ENCODE measurements at places on chromosomes 2 and 18. TPM values are rescaled to one million over a fixed set of nuclear protein-coding genes. Genes with fewer than 3 reads are reported as not detected.

- peaks cover 79% of the 10 kb centered on the region for H3K4me1 ChIP-seq
- H3K27me3 ChIP-seq: peaks cover 73% of the 10 kb centered on the region
Measured at GRCh38 chr2:63055226-63056106, 4.8 kb downstream of the OTX1 start.

DNA sequence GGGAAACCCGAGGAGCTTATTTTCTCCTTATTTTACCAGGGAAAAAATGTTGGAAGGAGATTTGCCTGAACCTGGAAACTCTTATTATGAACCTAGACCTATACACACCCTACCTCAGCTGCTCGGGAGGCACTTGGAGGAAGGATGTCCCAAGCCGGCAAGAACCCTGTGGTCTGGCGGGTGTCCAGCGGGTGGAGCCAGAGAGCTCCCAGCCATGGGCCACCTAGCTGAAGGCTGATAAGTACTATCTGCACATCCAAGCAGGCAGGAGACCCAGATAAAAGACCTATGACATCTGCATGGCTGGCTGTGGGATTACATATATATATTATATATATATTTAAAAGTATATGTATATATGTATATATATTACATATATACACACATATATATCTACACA is 1.1 kb upstream of the SLC14A1 start:
- H3K4me3 ChIP-seq: no peak overlapping the region
- peaks cover 11% of the 10 kb centered on the region for H3K27me3 ChIP-seq
- H3K4me1 ChIP-seq: peaks cover 2% of the 10 kb centered on the region
- H3K27ac ChIP-seq: no peak overlapping the region

GAL3ST2 gene
- not detected for polyA plus RNA-seq

GRCh38 chr2:183359867-183360266 is 235.6 kb downstream of the NUP35 start:
- H3K27me3 ChIP-seq: no peaks in the 10 kb centered on the region
- no peak overlapping the region for H3K27ac ChIP-seq
- no peaks in the 10 kb centered on the region for H3K36me3 ChIP-seq
- no peak overlapping the region for H3K4me3 ChIP-seq

DNA sequence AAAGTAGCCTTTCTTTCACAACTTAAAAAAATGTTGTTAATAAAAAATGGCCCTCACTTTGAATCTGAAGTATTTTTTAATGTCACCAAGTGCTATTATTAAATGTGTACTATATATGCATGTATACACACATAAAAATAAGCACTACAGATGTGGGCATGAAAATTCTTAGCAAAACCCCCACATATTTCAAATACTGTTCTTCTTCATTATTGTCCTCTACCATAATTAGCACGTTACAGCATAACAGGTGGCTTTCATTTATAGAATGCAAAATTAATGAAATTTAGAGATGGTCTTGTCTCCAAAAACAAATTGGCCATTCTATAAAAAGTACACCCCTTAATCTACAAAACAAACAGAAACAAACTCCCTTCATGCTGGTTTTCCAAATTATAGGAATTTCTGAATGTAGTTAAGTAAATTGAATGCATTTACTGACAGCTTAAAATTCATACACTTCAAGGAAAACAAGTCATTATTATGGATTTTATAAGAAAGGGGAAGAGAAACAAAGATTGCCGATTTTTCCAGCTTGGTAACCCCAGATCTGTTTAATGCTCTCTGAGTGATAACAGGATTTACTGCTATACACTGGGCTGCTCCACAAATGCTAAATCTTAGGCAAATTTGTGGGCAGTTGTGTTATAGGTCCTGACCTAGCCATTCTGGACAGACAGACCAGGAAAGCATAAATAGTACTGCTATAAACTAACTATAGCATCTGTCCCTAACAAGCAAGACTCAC is 67.2 kb downstream of the SPRED2 start:
- no peak overlapping the region for H3K27ac ChIP-seq
- H3K4me3 ChIP-seq: no peak overlapping the region
- H3K4me1 ChIP-seq: peaks cover 4% of the 10 kb centered on the region
- no peaks in the 10 kb centered on the region for H3K36me3 ChIP-seq

HTR2B gene
- 0.08 TPM for polyA plus RNA-seq

GRCh38 chr2:61689568-61689967 is 151.4 kb upstream of the XPO1 start:
- no peaks in the 10 kb centered on the region for H3K36me3 ChIP-seq
- no peak overlapping the region for H3K27ac ChIP-seq
- no peaks in the 10 kb centered on the region for H3K27me3 ChIP-seq
- DNase-seq: no peak

DNA sequence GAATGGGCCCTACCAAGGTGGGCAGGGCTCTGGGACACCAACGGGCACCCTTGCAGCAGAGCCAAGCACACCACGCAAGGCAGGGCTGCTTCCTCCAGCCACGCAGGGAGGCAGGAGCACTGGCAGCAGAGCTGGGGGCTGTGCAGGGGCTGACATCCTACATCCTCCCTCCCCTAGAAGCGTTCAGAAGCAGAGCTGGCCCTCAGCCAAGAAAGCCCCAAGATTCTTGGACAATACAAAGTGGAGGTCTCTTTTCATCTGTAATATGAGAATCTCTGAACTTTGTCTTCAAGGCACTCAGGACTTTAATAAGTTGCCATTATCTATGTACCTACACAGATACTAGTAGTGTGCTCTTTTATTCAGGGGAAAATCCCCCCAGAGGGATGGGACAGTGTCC is 128.1 kb upstream of the AGAP1 start:
- H3K27ac ChIP-seq: no peak overlapping the region
- H3K36me3 ChIP-seq: no peaks in the 10 kb centered on the region
- no peak for DNase-seq
- peaks cover 3% of the 10 kb centered on the region for H3K27me3 ChIP-seq

GRCh38 chr18:60975420-60975819 is 357.8 kb upstream of the CDH20 start:
- H3K27ac ChIP-seq: no peak overlapping the region
- H3K36me3 ChIP-seq: no peaks in the 10 kb centered on the region
- DNase-seq: no peak
- no peak overlapping the region for H3K4me3 ChIP-seq
- no peaks in the 10 kb centered on the region for H3K27me3 ChIP-seq

- H3K36me3 ChIP-seq: no peaks in the 10 kb centered on the region
- no peak overlapping the region for H3K27ac ChIP-seq
Measured at GRCh38 chr2:182625814-182626213, 90.2 kb upstream of the DNAJC10 start.

GRCh38 chr2:71409611-71410010 is 43.8 kb upstream of the DYSF start:
- DNase-seq: no peak
- H3K27me3 ChIP-seq: no peaks in the 10 kb centered on the region
- H3K36me3 ChIP-seq: peaks cover 33% of the 10 kb centered on the region
- no peak overlapping the region for H3K4me3 ChIP-seq
- peak overlapping the region; percentile 55 for H3K27ac ChIP-seq
- peaks cover 3% of the 10 kb centered on the region for H3K4me1 ChIP-seq

DNA sequence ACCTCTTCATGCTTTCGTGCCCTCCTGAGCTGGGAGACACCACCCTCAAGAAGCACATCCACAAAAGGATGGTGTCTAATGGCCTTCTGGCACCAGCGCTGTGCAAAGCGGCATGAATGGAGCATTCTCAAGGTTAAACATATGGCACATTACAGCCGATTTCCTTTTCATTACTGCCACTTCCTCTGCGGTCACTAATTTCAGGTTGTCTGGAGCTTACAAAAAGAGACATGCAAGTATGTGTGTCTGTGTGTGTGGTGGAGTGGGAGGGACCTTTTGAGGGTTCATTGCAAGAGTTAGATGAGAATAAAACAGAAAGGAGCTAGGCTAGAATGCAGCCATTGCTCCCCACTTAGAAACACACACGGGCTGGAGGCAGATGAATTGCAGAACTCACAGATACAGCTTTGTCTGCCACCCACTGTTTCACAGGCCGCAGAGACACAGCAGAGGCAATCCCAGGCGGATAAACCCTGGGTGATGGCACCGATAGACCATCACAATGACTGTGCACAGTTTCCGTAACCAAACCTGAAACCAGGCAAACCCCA is 76.0 kb downstream of the TGIF1 start:
- DNase-seq: no peak
- peak overlapping the region; percentile 36 for H3K27ac ChIP-seq
- peak overlapping the region; percentile 61 for H3K4me3 ChIP-seq
- peaks cover 16% of the 10 kb centered on the region for H3K4me1 ChIP-seq
- no peaks in the 10 kb centered on the region for H3K36me3 ChIP-seq

ANKRD44 gene
- polyA plus RNA-seq: 94.2 TPM

GRCh38 chr2:607709-608108 is 69.5 kb downstream of the TMEM18 start:
- peaks cover 4% of the 10 kb centered on the region for H3K27me3 ChIP-seq
- H3K4me3 ChIP-seq: no peak overlapping the region
- H3K27ac ChIP-seq: no peak overlapping the region
- no peaks in the 10 kb centered on the region for H3K4me1 ChIP-seq

DNA sequence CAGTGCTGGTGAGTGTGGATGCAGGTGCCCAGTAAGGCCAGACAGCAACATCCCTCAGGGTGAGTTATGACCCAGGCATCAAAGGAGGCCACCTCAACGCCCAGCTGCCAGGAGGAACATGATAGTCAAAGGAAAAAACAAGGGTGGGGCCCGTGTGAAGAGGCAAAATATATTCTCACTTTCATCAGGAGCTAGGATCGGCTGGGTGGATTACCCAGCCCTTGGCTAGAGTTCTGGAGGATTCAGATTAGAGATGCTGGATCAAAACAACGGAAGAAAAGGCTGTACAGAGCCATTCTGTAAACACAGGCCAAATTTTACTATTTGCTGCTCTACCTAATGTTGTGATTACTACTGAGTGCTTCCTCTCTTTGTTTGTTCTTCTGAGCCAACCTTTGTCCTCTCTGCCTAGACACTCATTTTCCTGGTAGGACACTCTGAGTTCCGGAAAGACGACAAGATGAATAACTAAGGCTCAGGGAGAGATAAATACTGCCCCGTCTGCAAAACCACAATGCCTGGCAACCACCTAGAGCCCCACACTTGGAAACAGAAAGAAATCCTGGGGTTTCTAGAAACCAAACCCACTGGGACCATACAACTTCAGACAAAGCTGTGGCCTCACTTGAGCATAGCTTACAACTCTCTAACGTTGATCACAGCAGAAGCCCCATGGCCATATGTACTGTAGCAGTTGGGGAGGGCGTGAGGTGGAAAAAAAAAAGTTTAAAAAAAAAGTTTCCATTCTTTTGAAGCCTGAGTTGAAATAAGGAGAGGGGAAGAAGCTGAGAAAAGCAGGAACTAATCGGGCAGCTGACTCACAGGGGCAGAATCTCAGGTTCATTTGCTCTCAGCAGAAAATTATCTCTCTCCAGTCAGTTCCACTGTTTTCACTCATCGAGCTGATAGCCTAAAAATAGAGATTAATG is 17.8 kb upstream of the PMAIP1 start:
- peaks cover 18% of the 10 kb centered on the region for H3K4me1 ChIP-seq
- no peak overlapping the region for H3K27ac ChIP-seq
- no peaks in the 10 kb centered on the region for H3K27me3 ChIP-seq
- H3K36me3 ChIP-seq: no peaks in the 10 kb centered on the region
- no peak for DNase-seq

DIPK1C gene
- polyA plus RNA-seq: not detected

DNA sequence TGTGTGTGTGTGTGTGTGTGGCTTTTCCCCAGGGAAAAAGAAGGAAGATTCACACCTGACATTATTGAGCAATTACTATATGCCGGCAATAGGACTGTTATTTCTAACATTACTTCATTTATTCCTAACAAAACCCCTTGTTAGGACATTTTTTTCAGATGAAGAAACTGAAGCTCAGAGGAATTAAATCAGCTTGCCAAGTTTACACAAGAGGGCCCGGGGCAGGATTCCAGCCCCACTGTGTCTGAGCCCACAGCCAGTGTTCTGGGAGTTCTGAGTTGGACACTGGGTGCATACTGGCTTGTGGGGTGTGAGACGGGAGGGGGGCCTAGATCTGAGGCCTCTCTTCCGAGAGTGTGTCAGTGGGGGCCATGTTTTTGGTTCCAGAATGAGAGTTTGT is 9.9 kb downstream of the TOGARAM2 start:
- DNase-seq: no peak
- H3K36me3 ChIP-seq: no peaks in the 10 kb centered on the region
- H3K4me1 ChIP-seq: no peaks in the 10 kb centered on the region
- no peak overlapping the region for H3K4me3 ChIP-seq

EPB41L3 gene
- polyA plus RNA-seq: 0.15 TPM

DNA sequence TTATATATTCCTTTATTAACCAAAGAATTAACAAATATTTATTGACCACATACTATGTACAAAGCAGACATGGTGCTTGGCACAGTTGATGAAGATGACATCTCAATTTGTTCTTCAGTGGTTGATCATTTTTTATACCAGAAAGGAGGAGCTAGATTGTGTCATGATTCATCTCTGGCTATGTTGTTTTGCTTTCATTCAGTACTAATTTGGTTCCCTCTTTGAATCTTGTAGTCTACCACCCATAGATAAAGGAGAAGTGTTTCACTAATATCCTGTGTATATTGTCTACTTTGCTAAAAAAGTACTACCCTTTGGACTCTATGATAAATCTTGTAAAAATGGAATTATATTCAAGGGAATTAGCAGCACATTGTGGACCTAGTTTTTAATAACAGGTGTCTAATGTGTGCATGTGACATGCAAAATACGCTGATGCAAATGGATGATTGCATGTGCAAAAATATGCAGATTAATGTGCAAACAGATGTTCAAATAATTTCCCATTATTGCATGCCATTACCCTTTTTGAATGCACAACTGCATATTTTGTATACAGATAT is 313.2 kb upstream of the ZEB2 start:
- no peak for DNase-seq
- H3K27ac ChIP-seq: no peak overlapping the region
- H3K4me1 ChIP-seq: no peaks in the 10 kb centered on the region
- no peak overlapping the region for H3K4me3 ChIP-seq
- H3K36me3 ChIP-seq: no peaks in the 10 kb centered on the region
- no peaks in the 10 kb centered on the region for H3K27me3 ChIP-seq

TSN gene
- polyA plus RNA-seq: 90.9 TPM

OTOS gene
- polyA plus RNA-seq: not detected

DNA sequence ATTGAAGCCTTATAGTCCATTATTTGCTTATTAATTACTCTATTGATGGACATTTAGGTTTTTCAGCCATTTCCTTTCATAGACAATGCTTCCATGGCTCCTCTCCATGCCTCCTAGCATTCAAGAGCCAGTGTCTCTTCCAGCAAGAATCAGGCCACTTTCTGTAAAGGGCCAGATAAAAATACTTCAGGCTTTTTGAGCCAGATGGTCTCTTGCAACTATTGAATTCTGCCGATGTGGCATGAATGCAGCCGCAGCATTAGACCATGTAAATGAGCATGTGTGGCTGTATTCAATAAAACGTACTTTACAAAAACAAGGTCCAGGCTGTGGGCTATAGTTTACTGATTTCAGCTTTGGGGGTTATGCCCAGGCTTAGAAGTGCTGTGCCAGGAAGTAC is 38.5 kb downstream of the TRAF3IP1 start:
- peak overlapping the region; percentile 5 for H3K27ac ChIP-seq
- DNase-seq: no peak
- H3K36me3 ChIP-seq: peaks cover 31% of the 10 kb centered on the region
- no peaks in the 10 kb centered on the region for H3K4me1 ChIP-seq
- no peak overlapping the region for H3K4me3 ChIP-seq

- H3K27ac ChIP-seq: no peak overlapping the region
- H3K4me1 ChIP-seq: peaks cover 43% of the 10 kb centered on the region
- peaks cover 87% of the 10 kb centered on the region for H3K27me3 ChIP-seq
- no peaks in the 10 kb centered on the region for H3K36me3 ChIP-seq
- peak overlapping the region; percentile 88 for H3K4me3 ChIP-seq
- no peak for DNase-seq
Measured at GRCh38 chr2:118842661-118843482, 4.6 kb downstream of the EN1 start.

GRCh38 chr2:191703079-191703725 is 25.3 kb downstream of the NABP1 start:
- H3K36me3 ChIP-seq: no peaks in the 10 kb centered on the region
- no peak for DNase-seq
- H3K4me3 ChIP-seq: no peak overlapping the region
- no peaks in the 10 kb centered on the region for H3K27me3 ChIP-seq
